Right hindlimb (tissue), 1 donor: ENCODE measurements at places on chromosomes 4 and X.

DNA sequence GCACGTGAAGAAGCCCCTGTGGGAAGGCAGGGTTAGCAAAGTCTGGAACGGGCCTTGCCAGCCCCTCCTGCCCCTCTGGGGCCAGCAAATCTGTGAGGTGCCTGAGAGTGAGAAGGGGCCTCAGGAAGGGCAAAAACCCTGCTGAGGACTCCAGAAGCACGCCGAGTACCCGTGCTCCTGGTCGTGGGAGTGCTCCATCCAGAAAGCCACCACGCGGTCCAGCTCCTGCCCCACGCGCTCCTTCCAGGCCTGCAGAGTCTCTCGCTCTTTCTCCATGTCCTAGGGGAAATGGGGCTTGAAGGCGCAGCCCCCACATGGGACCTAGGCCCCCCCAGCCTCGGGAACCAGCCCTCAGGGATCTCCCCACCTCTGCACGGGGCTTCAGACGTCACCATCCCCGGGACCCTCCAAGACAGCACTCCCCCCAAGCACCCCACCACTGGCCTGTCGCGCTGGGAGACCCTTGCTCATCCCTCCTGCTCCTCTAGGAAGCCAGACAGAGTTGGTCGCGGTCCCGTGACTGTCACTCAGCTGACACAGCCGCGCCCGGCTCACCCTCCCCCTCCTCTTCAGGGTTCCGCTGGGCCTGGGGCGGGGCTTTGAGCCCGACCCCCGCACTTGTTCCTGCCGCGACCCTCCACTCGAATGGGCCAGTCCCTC is at the start of gene RENBP:
Gene RENBP (minus strand): TSS at position 504 of the 660 bp plus-strand sequence. CDS start 33 bp downstream, at position 471.
- no peak for DNase-seq

DNA sequence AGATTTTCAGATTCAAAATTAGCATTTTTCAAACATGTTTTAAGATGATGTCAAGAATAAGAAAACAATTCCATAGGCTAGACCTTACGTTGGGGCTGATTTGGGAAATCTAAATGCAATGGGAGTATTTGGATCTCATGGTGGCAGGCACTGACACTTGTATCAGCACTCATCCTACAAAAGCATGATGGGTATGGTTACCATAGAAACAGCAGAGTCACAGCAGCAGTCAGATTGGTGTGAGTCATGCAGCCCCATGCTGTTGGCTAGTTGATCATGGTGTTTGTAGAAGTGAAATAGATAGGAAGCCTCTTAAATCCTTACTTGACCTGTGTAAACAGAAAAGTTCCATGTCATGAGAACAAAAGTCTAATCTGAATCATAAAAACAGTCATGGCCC is 1637.3 kb upstream of the PABPC4L start:
- DNase-seq, result no peak

- DNase-seq, result no peak
Measured at GRCh38 chr4:76972306-76972705, 22.8 kb downstream of the SEPTIN11 start.

DNA sequence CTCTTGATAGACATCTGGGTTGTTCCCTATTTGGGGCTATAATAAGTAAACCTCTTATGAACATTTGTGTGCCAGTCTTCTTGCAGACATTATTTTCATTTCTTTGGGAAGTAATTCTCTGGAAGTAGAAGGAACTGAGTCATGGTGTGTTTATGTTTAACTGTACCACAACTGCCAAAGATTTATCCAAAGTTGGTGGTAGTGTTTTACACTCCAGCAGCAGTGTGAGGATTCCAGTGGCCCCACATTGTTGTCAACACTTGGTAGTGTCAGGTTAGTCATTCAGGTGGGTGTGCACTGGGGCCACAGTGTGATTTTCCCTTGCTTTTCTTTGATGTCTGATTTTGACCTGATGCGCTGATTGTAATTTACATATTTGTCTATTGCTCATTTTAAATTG is 5.0 kb upstream of the UVSSA start:
- DNase-seq, result no peak

GRCh38 chr4:78749258-78749971 is 26.7 kb upstream of the BMP2K start:
- DNase-seq, result no peak

GRCh38 chrX:133796282-133796681 is 189.1 kb downstream of the GPC3 start:
- DNase-seq, result no peak

DNA sequence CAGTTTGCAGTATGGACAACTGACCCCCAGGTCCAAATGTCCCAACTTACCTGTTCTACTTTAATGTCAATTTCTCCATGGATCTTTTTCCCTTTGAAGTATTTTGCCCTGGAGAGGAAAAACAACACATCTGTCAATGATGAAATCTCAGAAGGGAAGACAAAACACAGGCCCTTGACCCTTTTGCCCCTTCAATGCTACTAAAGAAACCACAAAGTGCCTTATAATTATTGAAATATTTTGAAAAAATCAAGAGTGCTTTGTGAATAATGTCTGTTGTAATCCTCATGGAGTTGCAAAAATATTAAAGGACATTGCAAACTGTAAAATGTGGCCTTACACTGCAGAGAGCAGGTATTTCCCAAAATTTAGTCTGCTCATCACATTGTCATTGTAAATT is 12.6 kb downstream of the SYN1 start:
- DNase-seq, result no peak

DNA sequence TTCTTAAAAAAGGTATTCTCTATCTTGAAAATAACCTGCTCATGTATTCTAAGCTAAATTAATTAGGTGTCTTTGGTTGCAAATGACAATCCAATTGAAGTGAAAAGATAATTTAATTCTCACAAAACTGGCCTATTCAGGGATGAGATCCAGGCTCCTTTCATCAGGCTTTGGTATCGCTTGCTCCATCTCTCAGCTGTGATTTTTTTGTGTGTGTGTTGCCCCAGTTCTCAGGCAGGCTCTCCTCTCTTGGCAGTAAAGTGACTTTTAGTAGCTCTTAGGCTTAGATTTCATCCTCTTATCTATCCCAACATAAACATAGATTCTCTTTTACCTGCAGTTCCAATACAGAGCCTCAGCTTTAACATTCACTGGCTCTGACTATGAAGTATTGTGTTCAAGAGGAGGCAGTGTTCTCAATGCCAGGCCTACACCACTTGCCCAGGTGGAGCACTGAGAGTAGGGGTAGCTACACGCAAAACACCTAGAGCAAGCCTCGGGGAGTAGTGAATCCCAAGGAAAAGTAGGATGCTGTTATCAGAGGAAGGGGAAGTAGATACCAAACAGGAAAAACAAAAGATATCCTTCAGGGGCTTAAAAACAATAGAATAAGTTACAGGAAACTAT is 392.4 kb upstream of the ATOH1 start:
- no peak for DNase-seq

- peak; percentile 26 for DNase-seq
Measured at GRCh38 chrX:8955511-8955910, 78.4 kb downstream of the FAM9B start.

- no peak for DNase-seq
Measured at GRCh38 chrX:136691028-136691809, 43.3 kb downstream of the CD40LG start.

DNA sequence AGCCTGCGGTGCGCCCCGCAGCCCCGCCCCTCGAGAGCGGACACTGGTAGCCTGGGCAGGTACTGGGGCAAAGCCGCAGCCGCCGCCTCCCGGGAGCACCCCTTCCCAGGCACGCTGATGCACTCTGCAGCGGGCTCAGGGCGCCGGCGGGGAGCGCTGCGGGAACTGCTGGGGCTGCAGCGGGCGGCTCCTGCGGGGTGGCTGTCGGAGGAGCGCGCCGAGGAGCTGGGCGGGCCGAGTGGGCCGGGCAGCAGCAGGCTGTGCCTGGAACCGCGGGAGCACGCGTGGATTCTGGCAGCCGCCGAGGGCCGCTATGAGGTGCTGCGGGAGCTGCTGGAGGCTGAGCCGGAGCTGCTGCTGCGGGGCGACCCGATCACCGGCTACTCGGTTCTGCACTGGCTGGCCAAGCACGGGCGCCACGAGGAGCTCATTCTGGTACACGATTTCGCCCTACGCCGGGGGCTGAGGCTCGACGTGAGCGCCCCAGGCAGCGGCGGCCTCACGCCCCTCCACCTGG is 401 bp downstream of the SOWAHD start:
- no peak for DNase-seq

DNA sequence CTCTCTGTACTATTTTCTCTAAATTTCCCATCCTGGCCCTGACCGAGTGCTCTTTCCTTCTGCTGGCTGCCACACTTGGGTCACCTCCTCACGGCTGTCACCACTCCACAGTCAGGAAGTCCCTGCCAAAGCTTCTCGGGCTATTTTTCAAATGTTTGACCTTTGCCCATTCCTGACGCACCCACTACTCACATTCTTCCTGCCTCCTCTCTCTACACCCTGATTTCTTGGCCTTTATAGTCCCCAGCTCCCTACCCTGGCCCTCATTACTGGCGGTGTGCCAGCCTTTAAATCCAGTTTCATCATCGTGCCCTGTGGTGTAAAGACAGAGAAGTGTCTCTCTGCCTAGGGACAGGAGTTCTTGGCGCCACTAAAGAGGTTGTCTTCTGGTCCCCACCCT is 46.4 kb upstream of the GATB start:
- peak; percentile 31 for DNase-seq

DNA sequence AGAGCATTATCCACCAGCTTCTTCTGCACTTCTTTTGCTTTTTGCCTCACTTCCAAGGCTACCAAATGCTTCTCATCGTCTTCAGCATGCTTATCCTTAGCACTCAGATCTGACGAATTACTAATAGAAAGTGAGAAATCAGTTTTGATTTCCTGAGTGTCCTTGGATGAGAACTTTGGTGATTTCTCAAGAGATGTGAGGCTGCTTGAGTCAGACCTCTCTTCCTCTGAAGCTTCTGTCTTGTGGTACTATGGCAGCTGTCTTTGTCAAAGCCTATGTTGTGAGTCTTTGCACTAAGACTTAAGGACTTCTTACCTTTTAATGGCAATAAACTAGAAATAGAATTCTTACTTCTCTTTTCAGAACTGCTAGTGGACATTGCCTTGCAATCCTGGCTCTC is 169.9 kb downstream of the CPE start:
- no peak for DNase-seq

GRCh38 chr4:81724925-81725329 is 253.2 kb upstream of the RASGEF1B start:
- DNase-seq, result peak; percentile 52

DNA sequence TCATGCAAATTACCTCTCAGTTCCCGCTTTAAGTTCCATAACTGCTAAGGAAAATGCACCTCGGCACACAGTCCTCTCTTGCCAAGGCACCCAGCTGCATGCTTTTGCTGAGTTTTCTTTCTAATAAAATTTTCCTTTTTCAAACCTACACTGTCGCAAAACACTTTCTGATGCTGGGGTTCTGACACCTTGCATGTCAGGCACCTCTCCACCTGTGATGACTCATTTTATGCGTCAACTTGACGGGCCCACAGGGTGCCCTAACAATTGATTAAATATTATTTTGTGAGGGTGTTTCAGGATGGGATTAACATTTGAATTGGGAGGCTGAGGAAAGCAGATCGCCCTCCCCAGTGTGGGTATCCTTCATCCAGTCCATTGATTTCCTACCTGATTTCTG is 291.0 kb upstream of the STS start:
- DNase-seq, result no peak

- DNase-seq, result no peak
Measured at GRCh38 chrX:20718592-20719380, 452.1 kb upstream of the RPS6KA3 start.

DNA sequence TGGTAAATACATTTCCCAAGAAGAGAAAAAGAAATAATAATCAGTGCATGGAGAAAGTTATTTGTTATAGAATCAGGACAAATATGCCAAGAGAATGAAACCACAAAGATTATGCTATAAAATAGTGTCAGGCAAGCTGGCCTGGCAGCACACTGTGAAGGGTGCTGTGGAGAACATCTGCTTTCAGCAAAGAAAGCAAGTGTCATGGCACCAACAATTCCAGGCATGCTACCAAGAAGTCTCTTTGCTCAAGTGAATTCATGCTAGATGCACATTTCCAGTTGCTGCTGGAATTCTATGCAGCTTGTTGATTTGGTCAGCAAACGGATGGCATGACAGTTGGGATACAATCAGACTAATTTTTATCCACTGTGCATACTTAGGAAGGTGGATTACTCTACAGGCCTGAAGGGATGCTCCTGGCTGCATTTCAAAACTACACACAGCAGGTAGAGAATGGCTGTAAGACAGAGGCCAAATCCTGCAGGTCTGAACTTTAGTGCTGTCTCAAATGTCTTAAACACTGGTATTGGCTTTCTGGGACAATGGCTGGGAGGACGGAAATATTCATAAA is 154.6 kb upstream of the FAT1 start:
- no peak for DNase-seq

- no peak for DNase-seq
Measured at GRCh38 chrX:11952176-11952720, 186.0 kb upstream of the FRMPD4 start.

GRCh38 chr4:88821522-88821921 is 123.9 kb upstream of the NAP1L5 start:
- no peak for DNase-seq

DNA sequence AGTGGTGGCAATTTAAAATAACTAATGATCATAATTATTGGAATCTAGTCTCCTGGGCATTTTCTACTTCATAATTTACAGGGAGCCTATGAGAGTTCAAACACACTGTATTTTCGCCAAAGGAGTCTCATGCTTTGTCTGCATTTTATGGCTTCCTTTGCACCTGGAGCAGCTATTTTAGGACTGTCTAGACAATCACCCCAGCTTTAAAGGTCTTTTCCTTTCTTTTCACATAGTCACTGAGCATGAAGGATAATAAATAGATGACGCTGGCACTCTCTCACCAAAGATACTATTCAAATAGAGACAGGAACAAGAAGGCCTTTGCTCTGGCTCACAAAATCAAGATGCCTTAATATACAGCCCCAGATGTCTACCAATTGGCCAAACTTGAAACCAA is 43.0 kb downstream of the AMELX start:
- no peak for DNase-seq

- no peak for DNase-seq
Measured at GRCh38 chrX:11899091-11899490, 141.1 kb downstream of the MSL3 start.

- DNase-seq, result no peak
Measured at GRCh38 chr4:26912810-26913209, 52.2 kb downstream of the STIM2 start.

- no peak for DNase-seq
Measured at GRCh38 chr4:153146031-153146430, 58.2 kb upstream of the TRIM2 start.
